ENCODE measurements at places on chromosomes 2 and 18. TPM values are rescaled to one million over a fixed set of nuclear protein-coding genes. Genes with fewer than 3 reads are reported as not detected.

The POTEI gene
- total RNA-seq, result not detected

The CNPPD1 gene
- 13.4 TPM for total RNA-seq

The NTSR2 gene
- not detected for total RNA-seq

The POTEJ gene
- total RNA-seq, result not detected

The UGT1A1 gene
- total RNA-seq, result not detected

The GAL3ST2 gene
- total RNA-seq, result 0.79 TPM

The IL37 gene
- total RNA-seq, result not detected

The RFX8 gene
- total RNA-seq, result not detected

The CDH19 gene
- not detected for total RNA-seq

The HPCAL1 gene
- total RNA-seq, result 9.4 TPM

The TUBB8B gene
- not detected for total RNA-seq

The NPPC gene
- total RNA-seq, result not detected

The FOSL2 gene
- total RNA-seq, result 118 TPM

The ALS2 gene
- total RNA-seq, result 26.8 TPM

The OTOS gene
- total RNA-seq, result not detected

The SERPINB4 gene
- total RNA-seq, result not detected

The TXNL1 gene
- total RNA-seq, result 29.9 TPM

The MDH1B gene
- 3.9 TPM for total RNA-seq

The GKN2 gene
- total RNA-seq, result not detected

The CNTNAP5 gene
- total RNA-seq, result not detected

Measured in placental epithelial cell (primary cell).